Smooth muscle cell of the brain vasculature (primary cell): ENCODE measurements at places on chromosomes 4 and X.

DNA sequence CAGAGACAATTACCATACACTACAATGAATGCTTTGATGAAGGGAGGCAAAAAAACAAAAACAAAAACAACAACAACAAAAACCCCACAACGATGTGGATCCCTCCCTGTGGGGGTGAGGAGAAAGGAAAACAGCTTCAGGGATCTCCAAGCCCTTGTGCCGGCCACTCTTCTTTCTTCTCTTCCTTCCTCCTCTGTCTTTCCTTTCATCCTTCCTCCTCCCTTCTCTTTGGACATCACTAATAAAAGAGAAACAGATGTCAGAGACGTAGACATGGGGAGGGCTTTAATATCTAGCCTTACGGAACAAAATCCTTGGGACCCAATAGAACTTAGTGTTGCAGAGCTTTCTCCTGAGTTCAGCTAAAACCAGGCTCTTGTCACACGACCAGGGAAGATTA is 18.8 kb upstream of the STX18 start:
- no peak for DNase-seq

DNA sequence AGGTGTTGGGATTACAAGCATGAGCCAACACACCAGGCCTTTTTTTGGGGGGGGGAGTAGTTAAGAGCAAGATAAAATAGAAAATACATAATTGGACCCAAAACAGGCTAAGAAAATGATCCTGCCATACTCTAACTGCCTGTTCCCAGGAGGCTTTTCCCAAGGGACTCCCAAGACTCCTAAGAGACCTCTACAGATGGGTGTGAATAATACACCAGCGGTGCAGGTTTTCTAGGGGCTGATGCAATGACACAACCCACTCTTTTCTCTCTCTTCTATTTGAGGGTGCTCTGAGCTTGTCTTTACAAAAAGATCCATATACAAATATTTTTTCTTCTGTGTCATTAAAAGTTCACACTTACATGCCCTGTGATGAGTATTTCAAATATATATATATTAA is 116.9 kb downstream of the RASL11B start:
- no peak for DNase-seq

GRCh38 chr4:38266616-38267015 is 306.4 kb downstream of the PTTG2 start:
- DNase-seq, result no peak

GRCh38 chrX:17028356-17028755 is 81.9 kb downstream of the REPS2 start:
- no peak for DNase-seq

DNA sequence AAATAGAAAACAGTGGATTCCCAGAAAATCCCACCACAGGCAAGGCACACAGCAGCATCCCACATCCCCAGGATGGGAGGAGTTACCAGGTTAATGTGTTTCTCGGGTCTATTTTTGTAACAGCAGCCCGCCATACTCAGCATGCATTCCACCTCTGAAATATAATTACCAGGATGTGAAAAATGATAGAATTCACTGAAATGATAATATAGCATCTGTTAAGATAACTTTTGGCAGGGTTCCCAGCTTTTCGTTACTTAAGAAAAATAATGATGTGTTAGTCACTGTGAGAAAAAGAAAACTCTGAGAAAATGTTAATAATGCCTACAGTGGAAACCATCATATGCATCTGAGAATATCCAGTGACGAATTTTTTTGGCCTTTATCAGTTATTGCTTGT is 87.1 kb downstream of the VCX2 start:
- DNase-seq, result no peak

DNA sequence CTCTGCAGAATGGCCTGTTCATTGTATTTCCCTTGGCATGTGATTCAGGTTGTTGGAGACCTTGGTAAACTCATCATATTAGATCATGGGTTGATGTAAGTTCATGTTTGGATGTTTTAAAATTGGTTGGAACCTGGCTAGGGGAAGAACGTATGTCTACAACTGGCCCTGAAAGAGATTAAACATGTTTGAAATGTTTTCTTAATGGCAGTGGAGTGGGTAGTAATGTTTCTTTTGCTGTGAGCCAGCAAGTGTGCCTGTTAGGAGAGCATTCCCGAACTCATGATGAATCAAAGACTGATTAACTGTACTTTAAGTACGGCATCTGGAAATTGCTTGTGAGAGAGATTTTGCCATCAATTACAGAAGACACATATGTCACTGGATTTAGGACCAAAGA is 44.5 kb upstream of the SLC4A4 start:
- no peak for DNase-seq

- no peak for DNase-seq
These were observed 25.8 kb upstream of the DYNLT3 start for GRCh38 chrX:37873220-37873619.

DNA sequence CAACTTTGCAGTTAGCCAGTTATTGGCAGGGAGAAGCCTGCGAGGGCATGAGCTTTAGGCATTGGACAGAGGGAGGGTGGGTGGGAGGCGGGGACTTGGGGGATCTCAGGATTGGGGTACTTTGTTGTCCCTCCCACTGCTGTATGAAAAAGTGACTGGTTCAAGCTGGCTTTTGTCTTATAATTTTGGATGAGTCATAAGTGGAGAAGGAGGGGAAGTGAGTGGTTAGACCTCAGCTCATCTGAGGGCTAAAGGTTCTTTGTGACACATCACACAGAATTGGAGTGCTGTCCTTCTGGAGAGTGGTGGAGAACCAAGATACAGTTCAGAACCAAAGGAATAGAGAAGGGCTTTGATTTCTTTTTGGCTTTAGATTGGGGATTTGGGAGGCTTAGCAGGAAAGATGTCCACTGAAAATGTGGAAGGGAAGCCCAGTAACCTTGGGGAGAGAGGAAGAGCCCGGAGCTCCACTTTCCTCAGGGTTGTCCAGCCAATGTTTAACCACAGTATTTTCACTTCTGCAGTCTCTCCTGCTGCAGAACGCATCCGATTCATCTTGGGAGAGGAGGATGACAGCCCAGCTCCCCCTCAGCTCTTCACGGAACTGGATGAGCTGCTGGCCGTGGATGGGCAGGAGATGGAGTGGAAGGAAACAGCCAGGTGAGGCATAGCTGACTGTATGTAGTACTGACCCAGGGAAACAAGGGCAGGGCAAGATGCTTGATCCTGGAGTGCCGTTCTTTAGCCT is at the start of gene SLC4A4:
SLC4A4 (plus strand) TSS at position 175 of the 748 bp plus-strand sequence.
- DNase-seq, result no peak

- no peak for DNase-seq
These were observed 228.9 kb upstream of the TTC29 start for GRCh38 chr4:147174591-147174990.

GRCh38 chrX:31353095-31353494 is 281.3 kb upstream of the FTHL17 start:
- no peak for DNase-seq

- no peak for DNase-seq
These were observed 320.6 kb downstream of the ARHGAP10 start for GRCh38 chr4:148052448-148052847.

GRCh38 chr4:103011378-103012025 is 8.0 kb downstream of the SLC9B1 start:
- DNase-seq, result no peak

DNA sequence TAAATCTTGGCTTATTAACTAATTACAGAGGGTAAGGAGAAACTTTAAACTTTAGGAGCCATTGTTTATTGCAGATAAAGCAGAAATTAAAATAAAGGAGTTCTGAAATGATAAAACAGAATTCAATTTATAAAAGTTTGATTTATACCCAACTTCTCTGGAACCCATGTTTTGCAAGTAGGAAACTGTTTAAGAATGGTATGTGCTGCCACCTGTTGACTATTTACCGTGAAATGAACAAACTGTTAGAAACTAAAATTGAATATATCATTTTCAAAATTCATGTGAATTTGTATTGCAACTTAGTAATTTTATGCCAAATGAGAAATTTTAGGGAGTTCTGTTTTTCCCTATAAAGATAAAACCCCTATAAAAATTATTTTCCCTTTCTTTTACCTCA is 11.0 kb upstream of the TBC1D8B start:
- no peak for DNase-seq

GRCh38 chrX:97330151-97330550 is 446.4 kb downstream of the RPA4 start:
- DNase-seq, result no peak

DNA sequence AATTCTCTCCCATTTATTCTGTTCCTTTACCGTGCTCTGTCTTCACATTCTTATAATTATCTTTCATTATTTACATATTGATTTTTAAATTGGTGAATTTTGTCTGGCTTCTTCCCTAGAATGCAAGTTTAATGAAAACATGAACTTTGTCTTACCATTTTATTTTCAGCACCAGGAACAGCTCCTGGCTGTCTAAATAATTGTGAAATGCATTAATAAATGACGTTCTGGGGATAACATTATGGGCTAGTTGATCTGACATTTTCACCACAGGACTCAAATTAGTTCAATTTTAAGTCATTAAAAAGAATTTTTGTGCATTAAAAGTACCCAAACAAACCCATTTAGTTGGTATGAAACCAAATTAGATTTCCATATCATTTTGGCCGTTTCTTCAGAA is 97.5 kb downstream of the KCTD8 start:
- no peak for DNase-seq

DNA sequence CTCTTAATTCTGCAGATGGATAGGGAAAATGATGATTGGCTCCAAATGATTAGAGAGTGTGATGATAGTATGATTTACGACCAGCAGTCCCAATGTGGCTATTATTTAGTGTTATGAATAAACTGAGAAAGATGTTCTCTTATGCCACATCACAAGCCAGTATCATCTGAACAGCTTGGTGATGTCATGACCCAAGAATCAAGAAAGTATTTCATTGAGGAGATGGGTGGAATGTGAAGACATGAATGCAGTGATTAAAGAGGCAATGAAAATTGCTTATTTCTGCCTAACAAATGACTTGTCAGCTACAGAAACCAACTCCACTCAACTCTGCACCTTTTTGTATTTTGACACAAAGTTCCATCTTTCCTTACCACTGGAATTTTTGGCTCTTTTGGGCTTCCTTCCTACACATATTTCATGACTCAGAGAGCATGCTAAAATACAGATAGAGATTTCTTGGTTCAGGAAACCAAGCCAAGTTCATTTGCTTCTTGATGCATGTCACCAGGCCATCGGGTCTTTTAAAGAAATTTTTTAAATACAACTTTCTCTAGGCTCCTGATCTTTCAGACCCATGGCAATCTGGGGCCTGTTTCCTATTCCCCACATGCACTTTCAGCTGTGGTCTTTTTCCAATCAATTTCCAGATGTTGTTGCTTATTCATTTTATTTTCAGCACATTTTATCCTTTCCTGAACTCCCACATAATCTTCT is 174.2 kb downstream of the HHIP start:
- no peak for DNase-seq

- no peak for DNase-seq
These were observed 587 bp downstream of the TIMM8A start for GRCh38 chrX:101347859-101348451.

DNA sequence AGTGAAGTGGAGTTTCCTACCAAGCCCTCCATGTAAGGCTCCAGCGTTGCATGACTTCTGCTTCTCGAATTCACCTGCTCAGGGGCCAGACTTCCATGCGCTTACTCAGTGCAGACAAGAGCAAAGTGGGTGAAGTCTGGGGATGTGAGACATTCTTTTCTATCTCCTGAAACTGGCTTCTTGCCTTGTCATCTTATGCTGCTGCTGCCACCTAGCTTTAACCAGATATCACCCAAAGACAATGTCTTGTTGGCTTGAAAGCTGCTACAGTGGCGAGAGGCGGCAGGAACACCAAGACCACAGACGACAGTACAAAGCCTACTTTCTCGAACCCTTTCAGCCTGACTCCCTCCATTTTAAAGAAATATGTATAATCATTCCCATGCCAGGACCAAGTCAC is 103.6 kb upstream of the ADGRG2 start:
- no peak for DNase-seq

DNA sequence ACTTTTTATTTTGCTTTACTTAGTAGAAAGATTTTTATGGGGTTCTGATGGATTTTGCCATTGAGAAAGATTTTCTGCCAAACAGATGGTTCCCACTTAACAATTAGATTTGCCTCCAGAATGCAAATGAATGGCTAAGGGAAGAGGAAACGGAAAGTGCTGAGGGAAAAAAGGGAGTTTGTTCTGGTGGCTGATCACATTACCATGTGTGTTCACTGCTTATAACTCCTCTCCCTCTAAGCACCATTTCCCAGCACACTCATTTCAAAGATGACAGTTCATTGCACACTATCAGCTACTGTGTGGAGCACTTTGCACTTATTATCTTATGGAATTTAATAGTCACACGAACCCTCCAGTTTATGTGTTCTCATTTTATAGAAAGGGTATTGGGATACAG is 68.0 kb upstream of the GRID2 start:
- no peak for DNase-seq

GRCh38 chrX:97471071-97471470 is 587.4 kb downstream of the RPA4 start:
- DNase-seq, result no peak

GRCh38 chr4:83108101-83108861 is 6.2 kb downstream of the PLAC8 start:
- DNase-seq, result no peak

GRCh38 chrX:40845331-40845911 is 110.1 kb upstream of the MED14 start:
- DNase-seq, result peak; percentile 31

DNA sequence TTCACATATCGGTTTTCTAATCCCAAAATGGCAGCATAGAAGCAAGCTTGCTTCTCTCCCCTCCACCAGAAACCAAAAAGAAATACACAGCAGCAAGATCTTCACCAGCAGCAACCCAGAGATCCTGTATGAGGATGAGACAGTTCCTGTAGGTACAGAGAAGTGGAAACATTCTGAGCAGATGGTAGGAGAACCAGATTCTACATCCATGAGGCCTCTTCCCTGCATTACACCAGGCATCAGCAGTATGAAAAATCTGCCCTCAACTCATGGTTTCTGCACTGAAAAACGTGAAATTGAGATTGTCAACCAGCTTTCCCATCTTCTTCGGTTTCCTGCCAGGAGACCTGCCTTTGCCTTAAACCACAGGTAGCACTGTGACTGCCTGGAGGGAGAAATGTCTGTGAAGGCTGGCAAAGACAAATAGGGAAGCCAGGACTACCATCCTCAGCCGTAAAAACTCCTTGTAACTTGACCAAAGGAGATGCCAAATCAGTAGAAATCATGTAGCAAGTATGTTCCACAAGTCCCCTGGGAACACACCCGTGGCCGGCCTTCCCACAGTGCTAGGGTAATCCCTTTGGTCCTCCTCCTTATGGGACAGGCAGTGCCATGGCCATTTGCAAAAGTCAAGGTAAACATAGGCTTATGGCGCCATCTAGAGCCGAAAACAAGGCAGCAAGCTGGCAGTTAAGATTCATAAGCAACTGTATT is 24.0 kb upstream of the MTHFD2L start:
- DNase-seq, result peak; percentile 75

- DNase-seq, result no peak
These were observed 559.9 kb downstream of the RAB28 start for GRCh38 chr4:12924253-12924652.
